Esophagus muscularis mucosa (tissue), 4 donors: ENCODE measurements at places on chromosomes 6 and 20. TPM values are rescaled to one million over a fixed set of nuclear protein-coding genes. Genes with fewer than 3 reads are reported as not detected.

The FAM83C gene
- total RNA-seq = not detected

DNA sequence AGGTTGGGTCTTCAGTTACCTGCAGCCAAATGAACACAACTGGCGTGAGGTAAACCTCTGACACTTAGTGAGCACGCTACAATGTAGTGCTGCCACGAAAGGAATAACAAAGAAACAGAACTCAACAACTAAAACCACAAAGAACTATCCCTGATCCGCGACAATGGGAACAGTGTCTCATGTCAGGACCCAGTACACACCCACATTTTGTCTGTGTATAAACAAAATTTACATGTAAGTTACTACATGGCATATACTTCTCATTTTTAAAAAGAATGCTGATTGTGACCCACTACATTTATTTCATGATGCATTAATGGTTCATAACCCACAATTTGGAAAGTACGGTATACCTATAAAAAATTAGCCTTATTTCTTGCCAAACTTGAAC is 14.1 kb downstream of the FKBP1A start:
- H3K27ac ChIP-seq = no peak overlapping the region
- peaks cover 4% of the 10 kb centered on the region for H3K36me3 ChIP-seq
- H3K4me3 ChIP-seq = no peak overlapping the region
- peaks cover 95% of the 10 kb centered on the region for H3K4me1 ChIP-seq
- no peak for DNase-seq

GRCh38 chr6:134911547-134911946 is 38.4 kb downstream of the ALDH8A1 start:
- no peak for DNase-seq
- H3K4me3 ChIP-seq = no peak overlapping the region
- no peaks in the 10 kb centered on the region for H3K36me3 ChIP-seq
- H3K4me1 ChIP-seq = peaks cover 34% of the 10 kb centered on the region

DNA sequence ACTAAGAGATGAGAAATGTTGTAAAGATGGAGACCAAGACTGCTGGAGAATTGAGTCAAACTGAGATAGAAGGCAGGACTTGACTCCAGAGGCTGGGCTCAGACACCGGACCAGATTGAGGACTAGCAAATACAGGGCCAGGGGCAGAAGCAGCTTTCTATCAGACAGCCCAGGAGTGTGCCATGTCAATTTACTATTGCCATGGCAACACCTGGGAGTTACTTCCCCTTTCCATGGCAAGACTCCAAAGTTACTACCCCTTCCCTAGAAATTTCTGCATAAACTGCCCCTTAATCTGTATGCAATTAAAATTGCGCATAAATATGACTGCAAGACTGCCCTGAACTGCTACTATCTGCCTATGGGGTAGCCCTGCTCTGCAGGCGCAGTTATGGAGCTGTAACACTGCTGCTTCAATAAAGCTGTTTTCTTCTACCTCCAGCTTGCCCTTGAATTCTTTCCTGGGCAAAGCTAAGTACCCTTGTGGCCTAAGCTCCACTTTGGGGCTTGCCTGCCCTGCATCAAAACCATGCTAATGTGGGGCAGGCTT is 90.1 kb upstream of the EDN1 start:
- no peaks in the 10 kb centered on the region for H3K36me3 ChIP-seq
- DNase-seq = no peak
- no peak overlapping the region for H3K27ac ChIP-seq
- no peaks in the 10 kb centered on the region for H3K4me1 ChIP-seq
- no peak overlapping the region for H3K4me3 ChIP-seq
- no peaks in the 10 kb centered on the region for H3K27me3 ChIP-seq

DNA sequence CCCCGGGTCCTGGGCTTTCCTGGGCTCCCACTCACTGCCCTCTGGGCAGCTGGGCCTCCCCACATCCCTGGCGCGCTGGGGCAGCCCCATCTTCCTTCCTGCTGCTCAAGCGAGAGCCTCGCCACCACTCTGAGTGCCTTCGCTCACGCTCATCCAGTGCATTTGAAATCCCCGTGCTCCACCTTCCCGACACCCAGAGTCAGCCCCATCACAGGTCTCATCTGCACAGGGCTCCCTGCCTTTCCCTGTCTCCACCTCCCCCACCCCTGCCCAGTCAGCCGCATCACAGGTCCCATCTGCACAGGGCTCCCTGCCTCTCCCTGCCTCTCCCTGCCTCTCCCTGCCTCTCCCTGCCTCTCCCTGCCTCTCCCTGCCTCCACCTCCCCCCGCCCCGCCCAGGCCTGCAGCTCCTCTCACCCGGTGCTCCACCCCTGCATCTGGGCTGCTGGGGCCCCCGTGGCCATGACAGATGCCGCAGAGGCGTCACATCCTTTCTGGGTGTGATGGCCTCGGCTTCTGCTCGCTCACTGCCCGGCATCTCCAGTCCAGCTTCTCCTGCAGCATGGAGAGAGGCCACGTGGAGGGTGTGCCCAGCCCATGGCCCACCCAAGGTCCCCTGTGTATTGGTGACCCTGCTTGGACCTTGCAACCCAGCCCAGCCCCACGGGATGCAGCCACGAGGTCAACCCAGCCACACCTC is 9.0 kb upstream of the BHLHE23 start:
- H3K27ac ChIP-seq = no peak overlapping the region
- no peaks in the 10 kb centered on the region for H3K4me1 ChIP-seq
- H3K27me3 ChIP-seq = peaks cover 95% of the 10 kb centered on the region
- H3K4me3 ChIP-seq = no peak overlapping the region

- no peak for DNase-seq
- H3K36me3 ChIP-seq = no peaks in the 10 kb centered on the region
- H3K4me1 ChIP-seq = no peaks in the 10 kb centered on the region
- H3K27me3 ChIP-seq = no peaks in the 10 kb centered on the region
- no peak overlapping the region for H3K27ac ChIP-seq
Observed at GRCh38 chr6:16106991-16107787, 21.7 kb upstream of the MYLIP start.

DNA sequence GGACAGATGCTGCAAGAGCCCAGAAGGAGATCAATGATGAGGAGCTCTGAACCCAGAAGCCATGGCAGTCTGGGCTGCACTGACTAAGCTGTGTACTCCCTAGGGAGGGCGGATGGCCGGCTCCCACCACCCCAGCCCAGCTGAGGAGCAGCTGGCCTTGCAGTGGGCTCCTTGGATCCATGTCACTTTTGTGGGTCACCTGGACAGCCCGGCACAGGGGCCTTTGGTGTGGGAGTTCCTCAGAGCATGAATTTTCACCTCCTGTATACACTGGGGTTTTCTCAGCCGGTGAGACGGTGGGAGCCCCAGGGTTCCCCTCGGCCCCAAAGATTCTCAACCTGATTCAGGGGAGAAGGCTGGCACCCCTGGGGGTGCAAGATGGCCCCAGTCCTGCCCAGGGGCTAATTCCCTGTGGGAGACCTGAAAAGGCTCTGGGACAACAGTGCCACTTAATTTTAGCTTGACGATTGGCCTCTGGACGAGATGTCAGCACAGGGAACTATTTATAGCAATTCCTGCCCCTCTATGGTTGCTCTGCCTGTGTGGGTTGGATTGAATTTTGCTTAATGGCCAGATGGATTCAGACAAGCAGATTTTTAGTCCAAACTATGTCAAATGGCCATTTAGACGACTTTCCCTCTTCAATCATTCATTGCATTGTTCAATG is 121.6 kb upstream of the PMEPA1 start:
- peaks cover under 1% of the 10 kb centered on the region for H3K4me1 ChIP-seq
- H3K27me3 ChIP-seq = no peaks in the 10 kb centered on the region
- no peaks in the 10 kb centered on the region for H3K36me3 ChIP-seq
- no peak overlapping the region for H3K4me3 ChIP-seq

DNA sequence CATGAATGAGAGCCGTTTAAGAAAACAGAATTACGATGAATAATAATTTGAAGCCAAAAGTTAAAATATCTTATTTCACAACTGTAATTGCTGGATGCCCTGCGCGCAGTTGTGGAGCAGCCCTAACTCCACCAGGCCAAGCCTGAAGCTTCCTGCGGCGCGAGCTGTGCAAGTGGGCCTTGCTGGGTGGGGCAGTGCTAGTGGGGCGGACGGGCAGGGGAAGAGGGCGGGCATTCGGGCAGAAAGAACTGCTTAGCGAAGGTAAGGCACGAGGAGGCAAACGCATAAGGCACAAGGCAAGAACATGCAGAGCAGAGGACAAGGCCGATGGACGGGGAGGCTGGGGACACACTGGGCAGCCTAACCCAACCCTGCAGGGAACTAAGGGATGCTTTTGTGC is 2.3 kb downstream of the HLA-DQB2 start:
- H3K36me3 ChIP-seq = no peaks in the 10 kb centered on the region
- H3K4me3 ChIP-seq = no peak overlapping the region
- no peaks in the 10 kb centered on the region for H3K27me3 ChIP-seq
- H3K4me1 ChIP-seq = no peaks in the 10 kb centered on the region
- no peak overlapping the region for H3K27ac ChIP-seq
- no peak for DNase-seq

The ZNF311 gene
- 0.65 TPM for total RNA-seq

DNA sequence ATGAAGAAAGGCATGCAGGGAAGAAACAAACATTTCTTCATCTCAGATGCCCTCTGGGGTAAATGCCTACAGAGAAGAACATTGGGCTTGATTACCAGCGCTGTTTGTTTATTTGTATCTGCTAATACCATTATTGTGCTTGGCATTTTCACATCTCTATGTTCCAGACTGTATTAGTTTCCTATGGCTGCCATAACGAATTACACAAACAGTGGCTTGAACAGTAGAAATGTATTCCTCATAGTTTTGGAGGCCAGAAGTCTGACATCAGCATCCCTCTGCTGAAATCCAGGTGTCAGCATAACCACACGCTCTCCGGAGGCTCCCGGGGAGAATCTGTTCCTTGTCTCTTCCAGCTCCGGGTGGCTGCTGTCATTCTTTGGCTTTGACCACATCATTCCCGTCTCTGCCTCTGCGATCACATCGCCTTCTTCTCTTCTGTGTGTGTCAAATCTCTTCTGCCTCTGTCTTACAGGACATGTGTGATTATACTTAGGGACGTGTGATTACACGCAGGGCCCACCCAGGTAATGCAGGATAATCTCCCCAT is 241.6 kb upstream of the SUPT3H start:
- no peaks in the 10 kb centered on the region for H3K4me1 ChIP-seq
- no peaks in the 10 kb centered on the region for H3K27me3 ChIP-seq
- peak; percentile 85 for DNase-seq
- no peak overlapping the region for H3K27ac ChIP-seq

DNA sequence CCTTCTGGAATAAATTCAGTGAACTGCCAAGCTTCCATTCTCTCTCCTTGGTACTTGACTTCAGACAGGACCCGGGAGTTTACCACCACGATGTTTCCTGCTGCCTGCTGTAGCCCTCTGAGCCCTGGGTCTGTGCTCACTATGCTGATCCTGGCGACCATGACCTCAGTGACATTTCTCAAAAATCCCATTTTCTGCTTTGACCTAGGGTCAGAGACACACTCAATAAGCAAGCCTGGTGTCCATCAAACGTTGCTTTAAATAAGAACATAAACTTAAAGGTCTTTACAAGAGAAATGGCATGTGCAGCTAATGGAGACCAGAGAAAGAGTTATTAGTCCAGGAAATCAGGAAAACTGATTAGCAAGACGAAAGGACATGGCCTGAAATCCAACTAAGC is 509.7 kb upstream of the SULF2 start:
- no peaks in the 10 kb centered on the region for H3K27me3 ChIP-seq
- H3K36me3 ChIP-seq = no peaks in the 10 kb centered on the region
- no peak overlapping the region for H3K4me3 ChIP-seq
- peaks cover 41% of the 10 kb centered on the region for H3K4me1 ChIP-seq
- H3K27ac ChIP-seq = peak overlapping the region; percentile 77

GRCh38 chr20:62874964-62875344 is 13.3 kb upstream of the TCFL5 start:
- H3K36me3 ChIP-seq = no peaks in the 10 kb centered on the region
- DNase-seq = no peak
- H3K4me1 ChIP-seq = peaks cover 28% of the 10 kb centered on the region
- no peaks in the 10 kb centered on the region for H3K27me3 ChIP-seq

The FGD2 gene
- total RNA-seq = 13.9 TPM

DNA sequence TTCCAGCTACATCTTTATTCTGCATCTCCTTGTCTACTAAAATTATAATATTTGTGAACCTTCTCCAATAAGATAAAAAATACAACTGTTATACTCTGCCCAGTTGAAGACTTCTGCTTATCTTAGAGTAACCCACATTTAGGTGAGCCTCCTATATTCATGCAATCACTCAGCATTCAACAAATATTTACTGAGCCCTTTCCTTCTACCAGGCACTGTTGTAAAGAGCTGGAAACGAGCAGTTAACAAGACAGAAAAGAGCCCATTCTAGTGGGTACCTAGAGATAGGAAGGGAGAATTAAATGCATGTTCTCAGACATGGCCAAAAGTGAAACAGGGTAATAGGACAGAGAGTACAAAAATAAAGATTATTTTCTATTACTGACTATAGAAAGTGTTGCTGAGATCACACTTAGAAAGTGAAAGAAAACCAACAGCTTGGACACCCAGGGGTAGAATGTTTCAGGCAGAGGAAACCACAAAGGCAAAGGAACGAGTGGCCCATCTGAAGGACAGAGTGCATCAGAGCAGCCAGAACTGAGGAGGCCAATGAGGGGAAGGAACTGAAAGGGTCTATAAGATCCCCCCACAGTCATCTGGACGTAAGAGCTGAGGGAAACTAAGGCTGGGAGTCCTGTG is 50.8 kb upstream of the SMLR1 start:
- H3K4me3 ChIP-seq = no peak overlapping the region
- no peaks in the 10 kb centered on the region for H3K36me3 ChIP-seq
- H3K27ac ChIP-seq = no peak overlapping the region

- no peak for DNase-seq
- H3K27ac ChIP-seq = peak overlapping the region; percentile 28
- H3K36me3 ChIP-seq = no peaks in the 10 kb centered on the region
Observed at GRCh38 chr6:21856844-21857243, 263.3 kb downstream of the SOX4 start.

The BTBD3 gene
- 34.5 TPM for total RNA-seq

The NRSN1 gene
- total RNA-seq = 1.2 TPM

The TMEM200A gene
- total RNA-seq = 0.65 TPM

- no peaks in the 10 kb centered on the region for H3K36me3 ChIP-seq
- DNase-seq = no peak
- H3K27ac ChIP-seq = no peak overlapping the region
- H3K4me3 ChIP-seq = no peak overlapping the region
- H3K4me1 ChIP-seq = peaks cover 7% of the 10 kb centered on the region
- H3K27me3 ChIP-seq = no peaks in the 10 kb centered on the region
Observed at GRCh38 chr6:159110013-159110412, 59.2 kb upstream of the FNDC1 start.

GRCh38 chr20:61694682-61695081 is 371.0 kb downstream of the TAF4 start:
- no peaks in the 10 kb centered on the region for H3K36me3 ChIP-seq
- H3K27me3 ChIP-seq = no peaks in the 10 kb centered on the region
- no peak overlapping the region for H3K4me3 ChIP-seq

The TFAP2D gene
- not detected for total RNA-seq
